ENCODE measurements at places on chromosomes 7 and 10.

DNA sequence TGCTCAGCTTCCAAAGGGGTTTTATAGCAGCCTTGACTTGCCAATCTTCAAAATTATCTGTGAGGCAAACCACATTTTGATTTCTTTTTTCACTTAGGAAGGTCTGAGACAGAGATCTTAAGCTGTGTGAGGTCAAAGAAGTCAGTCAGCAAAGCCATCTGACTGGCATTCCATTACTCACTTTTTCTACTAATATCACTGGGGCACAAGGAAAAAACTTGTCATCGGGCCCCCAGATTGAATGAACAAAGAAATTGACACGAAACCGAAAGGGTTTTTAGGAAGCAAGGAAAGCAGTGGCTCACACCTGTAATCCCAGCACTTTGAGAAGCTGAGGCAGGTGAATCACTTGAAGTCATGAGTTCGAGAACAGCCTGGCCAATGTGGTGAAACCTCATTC is 78.5 kb upstream of the FRMD4A start:
- no peak for DNase-seq

- DNase-seq = no peak
Observed at GRCh38 chr7:1807821-1808600, 137.9 kb downstream of the ELFN1 start.

GRCh38 chr10:63431962-63432797 is 33.6 kb downstream of the JMJD1C start:
- no peak for DNase-seq

GRCh38 chr7:7129381-7129780 is 53.0 kb upstream of the C1GALT1 start:
- no peak for DNase-seq

DNA sequence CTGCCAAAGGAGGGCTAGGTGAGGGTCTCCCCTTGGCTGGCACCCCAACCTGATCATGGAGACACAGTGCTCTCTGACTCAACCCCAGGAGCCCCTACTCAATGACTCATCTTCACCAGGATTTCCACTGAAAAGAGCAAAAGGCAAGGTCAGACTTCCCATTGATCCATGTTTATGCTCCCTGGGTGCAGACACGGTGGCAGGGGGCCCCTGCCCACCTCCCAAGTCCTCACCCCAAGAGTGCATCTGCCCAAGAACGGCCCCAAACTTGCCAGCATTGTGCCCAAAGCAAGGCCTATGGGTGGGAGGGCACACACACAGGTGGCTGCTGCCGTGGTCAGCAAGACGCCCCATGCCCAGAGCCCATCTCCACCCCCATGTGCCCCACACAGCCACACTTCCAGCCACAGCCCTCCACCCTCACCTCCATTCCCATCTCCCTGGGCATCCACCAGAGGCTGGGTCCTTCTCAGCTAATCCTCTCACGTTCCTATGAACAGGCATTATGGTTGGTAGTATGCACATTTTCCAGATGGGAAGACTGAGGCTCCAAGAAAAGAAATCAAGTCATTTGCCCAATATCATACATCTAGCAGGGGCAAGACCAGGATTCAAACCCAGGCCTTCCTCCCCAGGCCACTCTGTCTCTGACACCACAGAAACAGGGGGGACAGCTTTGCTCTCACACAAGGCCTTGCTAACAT is 31.3 kb downstream of the FAM53B start:
- DNase-seq = no peak

DNA sequence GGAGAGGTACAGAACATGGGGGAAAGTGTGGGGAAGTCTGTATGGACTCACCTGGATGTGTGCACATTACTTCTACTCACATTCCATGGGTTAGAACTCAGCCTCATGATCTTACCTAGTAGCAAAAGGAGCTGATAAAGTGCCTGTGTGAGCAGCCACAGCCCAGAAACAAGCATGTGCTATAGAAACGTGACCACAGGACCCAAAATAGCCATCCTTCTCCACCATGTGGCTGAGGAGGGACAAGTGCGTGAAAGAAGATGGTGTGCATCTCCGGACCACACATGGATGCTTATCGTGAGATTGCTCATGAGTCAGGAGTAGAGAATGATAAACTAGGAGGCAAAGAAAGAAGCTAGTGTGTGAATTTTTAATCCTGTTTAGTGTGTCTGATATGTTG is 336.4 kb upstream of the PLXDC2 start:
- no peak for DNase-seq

GRCh38 chr10:70335246-70335613 is 47.2 kb downstream of the LRRC20 start:
- DNase-seq = no peak

- no peak for DNase-seq
Observed at GRCh38 chr7:30322271-30323005, 38.0 kb downstream of the ZNRF2 start.

GRCh38 chr7:29017713-29018112 is 59.6 kb upstream of the TRIL start:
- no peak for DNase-seq

- no peak for DNase-seq
Observed at GRCh38 chr10:111551001-111551400, 474.2 kb downstream of the ADRA2A start.

- no peak for DNase-seq
Observed at GRCh38 chr7:130461272-130461671, 20.5 kb upstream of the CEP41 start.
